ENCODE measurements at places on chromosomes 5 and 9.

DNA sequence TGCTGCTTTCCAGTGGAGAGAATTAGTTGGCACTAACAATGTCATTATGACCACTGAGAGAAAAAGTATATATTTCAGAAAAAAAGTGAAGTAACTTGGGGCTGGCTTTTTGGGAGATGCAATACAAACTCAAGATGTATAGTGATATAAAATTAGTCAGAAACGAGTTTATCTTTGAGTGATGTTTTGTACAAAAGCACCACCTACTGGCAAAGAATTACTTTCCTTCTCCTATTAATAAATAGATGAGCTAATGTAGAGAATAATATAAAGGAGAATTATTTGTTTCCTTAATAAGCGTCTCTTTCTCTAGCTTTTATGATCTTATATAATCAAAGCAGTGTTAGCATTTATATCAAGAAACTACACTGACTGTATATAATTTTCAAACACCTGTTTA lies 158.8 kb downstream of the MEF2C start:
- DNase-seq, result no peak

GRCh38 chr5:54700986-54701578 lies 183.5 kb downstream of the SNX18 start:
- DNase-seq, result peak; percentile 98

DNA sequence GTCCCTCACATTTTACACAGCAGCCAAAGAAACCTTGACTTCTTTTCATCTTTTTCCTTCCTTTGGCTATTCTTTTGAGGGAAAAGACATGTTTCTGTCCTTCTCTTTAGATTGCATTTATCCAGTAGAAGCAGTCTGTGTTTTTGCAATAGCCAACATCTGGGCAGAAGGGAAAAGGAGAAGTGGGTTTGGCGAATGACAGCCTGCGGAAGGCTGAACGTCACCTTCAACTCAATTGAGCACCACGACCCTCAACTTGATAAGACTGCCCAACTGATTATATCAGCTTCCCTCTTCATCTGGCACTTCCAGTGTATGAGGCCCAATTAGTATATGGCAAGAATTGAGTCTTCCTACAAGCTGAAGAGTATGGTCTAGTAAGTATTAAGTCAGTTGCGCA lies 1997.6 kb upstream of the WWC1 start:
- DNase-seq, result no peak

- DNase-seq, result no peak
These were observed 25.2 kb downstream of the CCL28 start for GRCh38 chr5:43386960-43387362.

Data from fibroblast of skin of right quadriceps (primary cell).